ENCODE measurements at places on chromosomes 13 and 19.

- DNase-seq: no peak
Observed at GRCh38 chr19:29578349-29578748, 27.7 kb upstream of the POP4 start.

DNA sequence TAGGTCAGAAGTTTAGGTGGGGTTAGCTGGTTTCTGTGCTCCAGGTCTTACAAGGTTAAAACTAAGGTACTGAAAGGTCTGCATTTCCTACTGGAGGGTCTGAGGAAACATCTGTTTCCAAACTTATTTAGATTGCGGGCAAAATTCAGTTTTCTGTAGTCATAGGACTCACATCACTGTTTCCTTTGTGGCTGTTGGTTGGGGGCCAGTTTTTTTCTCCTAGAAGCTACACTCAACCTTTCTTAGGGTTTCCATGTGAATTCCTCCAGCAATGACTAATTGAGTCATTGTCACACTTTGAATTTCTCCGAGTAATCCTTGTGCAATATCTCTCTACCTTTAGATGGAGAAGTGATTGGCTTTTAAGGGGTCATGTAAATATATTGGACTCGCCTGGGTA lies 773.4 kb upstream of the SLITRK1 start:
- DNase-seq: no peak

DNA sequence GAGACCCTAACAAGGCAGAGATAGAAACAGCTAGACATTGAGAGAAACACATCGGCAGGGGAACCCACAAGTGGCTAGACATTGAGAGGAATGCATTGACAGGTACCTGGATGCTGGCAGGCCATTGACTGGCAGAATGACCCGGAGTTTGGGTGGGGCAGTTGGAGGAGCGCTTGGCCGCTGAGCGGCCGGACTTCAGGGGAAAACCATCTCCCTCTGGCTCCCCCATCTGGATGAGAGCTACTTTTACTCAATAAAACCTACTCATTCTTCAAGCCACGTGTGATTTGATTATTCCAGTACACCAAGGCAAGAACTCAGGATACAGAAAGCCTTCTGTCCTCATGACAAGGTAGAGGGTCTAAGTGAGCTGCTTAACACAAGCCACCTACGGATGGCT lies 473.4 kb downstream of the SLITRK5 start:
- DNase-seq: no peak

DNA sequence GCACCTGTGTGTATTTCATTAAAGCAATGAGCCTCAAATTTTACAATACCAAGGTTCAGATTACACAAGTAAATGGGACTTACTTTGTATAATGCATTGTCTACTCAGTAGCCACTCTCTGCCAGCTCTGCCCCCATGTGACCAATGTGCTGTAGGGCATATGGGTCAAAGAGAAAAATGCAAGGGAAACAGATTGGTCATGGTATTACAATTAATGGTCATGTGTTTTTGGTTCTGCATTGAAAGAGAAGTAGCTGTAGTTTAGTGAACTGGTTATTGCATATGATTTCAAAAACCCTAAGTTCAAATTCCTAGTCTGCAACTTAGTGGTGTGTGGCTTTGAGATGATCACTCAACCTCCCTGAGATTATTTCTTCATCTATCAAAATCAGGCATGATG lies 545.4 kb downstream of the SUCLA2 start:
- no peak for DNase-seq

- no peak for DNase-seq
Observed at GRCh38 chr13:109162248-109163036, 533.0 kb downstream of the MYO16 start.

GRCh38 chr19:32091241-32091640 lies 254.2 kb upstream of the ZNF507 start:
- no peak for DNase-seq

- DNase-seq: no peak
Observed at GRCh38 chr19:5595129-5595528, 27.4 kb upstream of the TINCR start.

DNA sequence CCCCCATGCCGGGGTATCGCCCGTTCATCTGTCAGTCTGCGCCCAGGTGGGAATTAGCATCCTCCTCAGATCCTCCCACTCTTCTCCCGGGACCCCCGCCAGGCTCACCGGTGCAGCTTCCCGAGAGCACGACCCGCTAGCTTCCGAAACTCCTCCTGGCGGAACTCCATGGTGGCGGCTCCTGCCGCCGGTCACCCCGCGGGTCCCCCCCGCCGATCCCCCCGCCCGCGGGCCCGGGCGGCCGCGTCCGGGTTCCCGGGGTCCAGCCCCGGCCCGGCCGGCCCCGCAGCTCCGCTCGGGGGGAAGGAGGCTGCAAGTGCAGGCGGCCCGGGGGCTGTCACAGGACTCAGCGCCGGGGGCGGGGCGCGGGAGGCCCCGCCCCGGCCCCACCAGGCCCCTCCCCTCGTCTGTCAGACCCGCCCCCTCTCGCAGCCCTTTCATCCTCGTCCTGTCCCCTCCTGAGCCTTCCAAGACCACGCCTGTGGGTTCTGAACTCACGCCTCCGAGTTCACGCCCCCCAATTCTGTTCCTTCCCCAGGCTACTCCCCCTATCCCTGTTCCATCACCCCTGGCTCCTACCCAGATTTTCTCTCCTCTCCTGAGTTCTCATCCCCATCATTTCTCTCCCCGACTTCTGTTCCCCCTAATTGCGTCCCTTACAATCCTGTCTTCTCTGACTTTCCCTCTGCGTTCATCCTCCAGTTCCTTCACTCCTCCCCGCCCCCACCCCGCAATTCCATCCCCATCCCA lies at the start of gene SLC17A7:
Gene SLC17A7 (minus strand): TSS at position 318 of the 750 bp plus-strand sequence. CDS start 148 bp downstream, at position 170.
- no peak for DNase-seq

GRCh38 chr13:67632590-67632989 lies 402.5 kb upstream of the PCDH9 start:
- DNase-seq: no peak

GRCh38 chr19:8487137-8487851 lies 15.1 kb downstream of the PRAM1 start:
- DNase-seq: no peak

- DNase-seq: no peak
Observed at GRCh38 chr13:40126306-40127085, 471.0 kb downstream of the COG6 start.

DNA sequence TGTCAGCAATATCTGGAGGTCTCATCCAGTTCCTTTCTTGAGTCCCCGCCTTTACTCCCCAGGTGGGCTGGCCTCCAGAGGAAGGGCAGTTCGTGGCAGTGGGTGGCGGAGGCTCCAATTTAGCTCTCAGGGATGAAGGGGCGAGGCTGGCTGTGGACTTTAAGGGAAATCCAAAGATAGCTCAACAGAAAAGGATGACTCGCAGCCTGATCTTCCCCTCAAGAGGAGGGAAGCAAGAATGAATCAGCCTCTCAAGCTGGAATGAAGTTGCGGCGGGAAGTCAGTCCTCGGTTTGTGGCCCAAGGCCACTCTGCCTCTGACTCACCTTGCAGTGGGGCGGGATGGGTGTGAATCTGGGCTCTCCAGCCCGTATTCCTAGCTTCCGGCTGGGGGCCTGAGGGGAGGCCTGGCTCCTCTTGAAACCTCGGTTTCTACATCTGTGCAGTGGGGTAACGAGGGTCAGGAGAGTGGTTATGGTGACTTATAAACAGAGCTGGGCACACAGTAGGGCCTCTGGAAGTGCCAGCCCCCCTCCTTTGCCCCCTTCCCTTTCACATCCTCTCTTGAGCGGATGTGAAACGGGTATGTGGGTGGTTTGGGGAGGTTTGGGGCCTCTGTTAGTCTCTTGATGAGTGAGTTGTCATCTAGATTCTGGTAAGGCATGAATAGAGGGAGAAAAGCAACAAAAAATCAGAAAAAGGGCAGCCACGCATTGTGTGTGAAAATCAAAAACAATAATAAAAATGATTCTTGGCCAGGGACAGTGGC lies 10.5 kb upstream of the SMG9 start:
- DNase-seq: no peak

DNA sequence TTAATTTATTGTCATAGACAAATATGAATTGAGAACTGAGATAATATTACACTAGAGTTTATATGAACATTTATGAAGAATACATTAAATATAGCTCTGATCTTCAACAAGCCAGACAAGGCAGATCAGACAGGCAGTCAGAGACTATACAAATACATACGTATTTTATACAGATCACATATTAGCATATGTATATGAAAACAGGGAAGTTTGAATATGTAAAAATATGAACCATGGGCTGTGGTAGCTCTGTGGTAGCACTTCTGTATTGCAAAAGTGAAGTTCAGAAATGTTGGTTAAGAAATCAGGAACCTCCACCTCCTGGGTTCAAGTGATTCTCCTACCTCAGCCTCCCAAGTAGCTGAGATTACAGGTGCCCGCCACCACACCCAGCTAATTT lies 20.7 kb downstream of the GPR180 start:
- DNase-seq: no peak

DNA sequence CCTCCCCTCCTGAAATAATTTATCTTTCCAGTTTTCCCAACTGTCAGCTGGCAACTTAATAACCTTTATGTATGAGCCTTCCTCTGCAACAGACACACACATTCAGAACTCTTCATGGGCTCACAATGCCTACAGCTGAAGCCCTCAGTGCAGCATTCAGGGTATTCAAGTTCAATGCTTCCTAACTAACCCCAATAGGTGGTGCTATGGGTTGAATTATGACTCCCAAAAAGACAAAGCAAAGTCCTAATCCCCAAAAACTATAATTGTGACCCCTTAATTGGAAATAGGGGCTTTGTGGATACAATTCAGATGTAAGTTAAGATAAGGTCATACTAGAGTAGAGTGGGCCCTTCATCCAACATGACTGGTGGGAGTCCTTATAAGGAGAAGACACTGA lies 202.2 kb downstream of the SUCLA2 start:
- no peak for DNase-seq

DNA sequence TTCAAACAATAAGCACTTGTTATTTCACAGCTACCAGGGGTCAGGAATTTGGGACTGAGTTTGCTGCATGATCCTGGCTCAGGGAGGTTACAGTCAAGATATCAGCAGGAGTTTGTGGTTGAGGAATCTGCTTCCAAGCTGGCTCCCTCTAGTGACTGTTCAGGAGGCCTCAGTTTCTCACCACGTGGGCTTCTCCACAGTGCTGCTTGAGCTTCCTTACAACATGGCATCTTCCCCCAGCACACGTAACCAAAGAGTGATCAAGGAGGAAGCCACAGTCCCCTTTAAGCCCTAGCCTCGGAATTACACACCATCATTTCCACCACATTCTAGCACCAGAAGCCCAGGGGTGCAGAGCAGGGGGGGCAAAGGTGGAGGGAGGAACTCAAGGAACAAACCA lies 28.8 kb downstream of the CELF5 start:
- DNase-seq: no peak

GRCh38 chr13:20401931-20402856 lies 123.5 kb downstream of the CRYL1 start:
- peak; percentile 56 for DNase-seq

- no peak for DNase-seq
Observed at GRCh38 chr13:58830841-58831240, 1199.3 kb downstream of the PCDH17 start.

DNA sequence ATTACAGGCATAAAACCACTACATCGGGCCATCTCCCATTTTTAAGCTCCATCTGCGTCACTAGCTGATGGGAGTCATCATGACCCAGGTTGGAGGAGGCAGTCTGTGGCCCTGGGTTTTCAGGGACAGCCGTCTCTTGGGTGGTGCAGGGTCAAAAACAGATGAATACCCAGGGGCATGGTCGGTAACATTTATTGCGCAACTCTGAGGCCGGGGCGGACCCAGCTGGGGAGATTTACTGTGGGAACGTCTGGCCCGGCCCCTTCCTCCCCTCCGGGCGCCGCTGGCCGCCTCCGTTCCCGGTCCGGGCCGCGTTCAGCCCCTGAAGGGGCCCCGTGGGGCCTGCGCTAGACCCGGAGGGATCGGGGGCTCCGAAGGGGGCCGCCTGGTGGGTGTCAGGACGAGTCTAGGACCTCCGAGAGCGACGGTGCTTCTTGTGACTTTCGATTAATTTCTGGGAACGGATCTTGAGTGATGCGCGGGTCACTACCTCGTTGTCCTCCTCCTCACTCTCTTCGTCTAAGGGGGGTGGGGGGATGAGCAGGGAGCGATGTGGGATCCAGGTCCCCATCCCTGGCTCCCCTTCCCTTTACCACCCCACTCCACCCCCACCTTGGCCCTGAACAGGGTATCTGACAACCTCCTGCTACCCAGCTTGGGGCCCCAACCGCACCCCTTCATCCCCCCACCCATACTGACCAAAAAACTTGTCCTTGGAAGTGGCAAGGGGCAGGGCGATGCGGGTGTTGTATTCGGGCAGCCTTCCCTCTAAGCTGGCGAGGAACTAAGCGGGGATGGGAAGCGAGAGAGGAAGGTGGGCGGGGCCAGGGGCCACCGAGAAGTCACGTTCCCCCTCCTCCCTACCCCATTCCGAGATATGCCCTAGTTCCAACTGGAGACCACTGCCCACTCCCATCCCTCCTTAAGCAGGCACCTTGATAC lies 1.6 kb upstream of the RGL3 start:
- no peak for DNase-seq

DNA sequence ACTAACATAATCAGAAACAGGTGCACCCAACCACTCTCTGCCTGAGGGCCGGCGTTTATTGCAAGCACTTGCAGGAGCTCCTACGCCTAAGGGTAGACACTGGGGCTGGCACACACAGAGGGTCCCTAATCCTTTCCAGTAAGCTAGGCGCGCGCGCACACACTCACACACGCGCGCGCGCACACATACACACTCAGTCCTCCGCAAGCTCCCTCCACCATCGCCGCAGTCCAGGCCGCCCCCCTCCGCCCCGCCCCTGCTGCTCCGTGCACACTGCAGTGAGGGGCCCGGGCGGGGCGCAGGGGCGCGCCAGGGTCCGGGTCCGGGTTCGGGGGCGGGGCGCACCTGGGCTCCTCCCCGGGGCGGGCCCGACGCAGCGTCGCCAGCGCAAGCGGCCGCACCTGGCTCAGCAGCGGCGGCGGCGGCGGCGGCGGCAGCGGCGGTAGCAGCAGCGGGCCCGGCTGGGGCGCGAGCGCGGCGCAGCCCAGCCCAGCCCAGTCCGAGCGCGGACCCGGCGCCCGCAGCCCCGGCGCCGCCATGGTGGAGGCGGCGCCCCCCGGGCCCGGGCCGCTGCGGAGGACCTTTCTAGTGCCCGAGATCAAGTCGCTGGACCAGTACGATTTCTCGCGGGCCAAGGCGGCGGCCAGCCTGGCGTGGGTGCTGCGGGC lies at the start of gene CAMSAP3:
Gene CAMSAP3 (plus strand): TSS at position 398 of the 668 bp plus-strand sequence. CDS start 140 bp downstream, at position 538.
- DNase-seq: no peak

DNA sequence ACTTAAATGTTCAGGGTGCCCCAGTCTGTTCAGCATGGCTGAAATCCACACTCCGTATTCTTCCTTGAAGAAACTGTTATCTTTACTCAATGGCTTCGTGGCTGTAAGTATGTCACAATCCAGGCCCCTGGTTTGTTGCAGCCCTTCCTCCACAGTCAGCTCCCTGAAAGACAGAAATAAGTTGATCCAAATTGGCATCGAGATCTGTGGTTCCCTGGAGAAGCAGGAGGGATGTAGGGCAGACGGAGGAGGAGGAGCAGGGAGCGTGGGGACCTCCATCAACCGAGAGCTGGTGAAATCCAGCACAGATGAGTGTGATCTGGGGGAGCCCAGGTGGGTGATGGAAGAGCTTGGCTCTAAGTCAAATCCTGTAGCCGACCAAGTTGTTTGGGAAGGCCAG lies 304 bp downstream of the TSPAN16 start:
- no peak for DNase-seq
